ENCODE measurements at places on chromosomes 11 and 22.

- DNase-seq: no peak
These were observed 3.1 kb downstream of the AKIP1 start for GRCh38 chr11:8913961-8914660.

DNA sequence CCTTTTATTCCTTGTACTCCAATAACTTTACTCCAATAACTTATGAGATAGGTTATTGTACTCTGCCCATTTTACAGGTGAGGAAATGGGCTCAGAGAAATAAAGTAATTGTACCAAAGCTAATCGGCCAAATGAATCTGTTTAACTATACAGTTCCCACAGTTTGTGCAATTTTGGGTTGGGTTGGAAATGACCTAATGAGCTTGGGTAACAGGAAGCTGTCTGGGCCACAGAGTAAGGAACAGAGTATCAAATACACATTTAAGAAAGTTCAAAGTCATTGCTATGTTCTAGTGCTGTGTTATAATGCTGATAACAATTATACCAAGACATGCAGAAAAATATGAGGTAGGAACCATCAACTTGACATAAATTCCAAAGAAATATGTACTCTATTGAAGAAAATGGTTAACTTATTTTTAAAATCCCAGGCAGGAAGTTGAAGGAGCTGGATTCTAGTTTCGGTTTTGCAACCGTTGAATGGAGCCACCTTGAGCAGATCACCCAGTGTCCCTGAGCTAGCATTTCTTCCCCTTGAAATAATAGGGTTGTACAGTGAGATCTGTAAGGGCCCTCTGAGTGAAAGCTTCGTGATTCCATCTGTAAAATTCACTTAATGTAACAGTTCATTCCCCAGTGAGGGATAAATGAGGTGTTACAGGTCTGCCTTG, 360.9 kb upstream of the NARS2 start:
- DNase-seq: no peak

- no peak for DNase-seq
These were observed 7.9 kb downstream of the PPIL2 start for GRCh38 chr22:21673534-21674321.

DNA sequence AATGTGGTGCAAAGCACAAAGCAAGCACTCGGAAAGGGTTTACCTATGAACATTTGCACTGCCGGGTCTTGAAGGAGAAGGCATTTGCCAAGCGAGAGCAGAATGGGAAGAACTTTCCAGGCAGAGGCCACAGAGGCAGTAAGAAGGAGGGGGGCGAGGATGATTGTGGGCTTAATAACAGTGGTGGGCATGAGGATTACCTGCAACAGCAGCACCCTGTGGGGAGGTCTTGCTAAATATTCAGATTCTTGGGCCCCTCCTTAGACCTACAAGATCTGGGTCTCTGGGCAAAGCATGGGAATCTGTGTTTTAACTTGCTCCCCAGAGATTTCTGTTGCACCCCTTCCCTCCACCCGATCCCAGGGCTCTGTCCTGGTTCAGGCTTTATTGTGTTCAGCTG, 75.1 kb upstream of the ZBED5 start:
- no peak for DNase-seq

GRCh38 chr11:57779276-57779675, 17.7 kb downstream of the CTNND1 start:
- DNase-seq: no peak

- DNase-seq: no peak
These were observed 24.1 kb upstream of the CDC42EP2 start for GRCh38 chr11:65290448-65291165.

- no peak for DNase-seq
These were observed 1396.8 kb downstream of the LRRC4C start for GRCh38 chr11:40062616-40063015.

GRCh38 chr11:30254307-30255298, 23.8 kb downstream of the FSHB start:
- no peak for DNase-seq

- no peak for DNase-seq
These were observed 16.4 kb upstream of the TESMIN start for GRCh38 chr11:68767672-68768071.

- no peak for DNase-seq
These were observed 29.8 kb upstream of the EED start for GRCh38 chr11:86214710-86215109.

GRCh38 chr11:76637491-76638269, 32.9 kb downstream of the LRRC32 start:
- DNase-seq: no peak

DNA sequence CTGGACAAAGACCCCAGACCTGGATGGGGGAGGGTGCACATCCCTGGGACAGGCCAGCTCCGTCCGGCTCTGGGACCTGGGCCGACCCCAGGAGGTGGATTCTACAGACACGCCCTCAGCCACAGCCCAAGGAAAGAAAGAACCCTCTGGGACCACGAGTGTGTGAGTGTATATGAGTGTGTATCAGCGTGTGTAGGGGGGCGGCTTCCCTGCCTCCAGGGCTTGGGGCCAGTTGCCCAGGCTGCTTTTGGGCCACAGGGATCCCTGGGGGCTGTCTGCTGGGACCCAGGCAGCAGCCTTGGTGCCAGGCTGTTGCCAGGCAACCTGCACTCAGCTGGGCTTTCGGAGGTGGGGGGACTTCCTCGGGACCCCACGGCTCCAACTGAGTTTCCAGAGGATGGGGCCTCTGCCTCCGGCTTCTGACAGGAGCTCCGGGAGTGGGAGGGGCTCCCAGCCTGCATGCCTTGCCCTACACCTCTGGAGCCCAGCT, 8.9 kb downstream of the DUSP8 start:
- no peak for DNase-seq

- DNase-seq: no peak
These were observed 803.0 kb upstream of the FAT3 start for GRCh38 chr11:91421641-91422040.

GRCh38 chr11:78857688-78858087, 283.0 kb upstream of the NARS2 start:
- no peak for DNase-seq

GRCh38 chr11:130145311-130145812, 14.2 kb upstream of the ST14 start:
- no peak for DNase-seq

DNA sequence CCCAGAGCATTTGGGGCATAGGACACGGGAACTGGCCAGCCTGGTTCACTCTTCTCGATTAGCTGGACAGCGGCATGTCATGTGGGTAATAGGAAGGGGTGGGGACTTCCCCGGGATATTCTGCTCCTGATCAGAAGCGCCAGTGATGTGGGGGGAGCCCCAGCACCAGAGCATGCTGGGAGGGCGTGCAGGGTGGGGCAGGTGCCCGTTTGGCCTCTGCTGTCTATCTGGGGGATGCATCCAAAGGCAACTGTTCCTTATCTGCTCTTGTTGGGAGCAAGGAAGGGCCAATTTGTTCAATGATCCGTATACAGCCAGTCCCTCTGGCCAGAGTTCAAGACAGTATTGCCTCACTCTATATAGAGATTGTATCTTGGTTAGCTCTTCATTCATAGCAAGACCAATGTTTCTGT, 43.6 kb downstream of the PPARA start:
- no peak for DNase-seq

DNA sequence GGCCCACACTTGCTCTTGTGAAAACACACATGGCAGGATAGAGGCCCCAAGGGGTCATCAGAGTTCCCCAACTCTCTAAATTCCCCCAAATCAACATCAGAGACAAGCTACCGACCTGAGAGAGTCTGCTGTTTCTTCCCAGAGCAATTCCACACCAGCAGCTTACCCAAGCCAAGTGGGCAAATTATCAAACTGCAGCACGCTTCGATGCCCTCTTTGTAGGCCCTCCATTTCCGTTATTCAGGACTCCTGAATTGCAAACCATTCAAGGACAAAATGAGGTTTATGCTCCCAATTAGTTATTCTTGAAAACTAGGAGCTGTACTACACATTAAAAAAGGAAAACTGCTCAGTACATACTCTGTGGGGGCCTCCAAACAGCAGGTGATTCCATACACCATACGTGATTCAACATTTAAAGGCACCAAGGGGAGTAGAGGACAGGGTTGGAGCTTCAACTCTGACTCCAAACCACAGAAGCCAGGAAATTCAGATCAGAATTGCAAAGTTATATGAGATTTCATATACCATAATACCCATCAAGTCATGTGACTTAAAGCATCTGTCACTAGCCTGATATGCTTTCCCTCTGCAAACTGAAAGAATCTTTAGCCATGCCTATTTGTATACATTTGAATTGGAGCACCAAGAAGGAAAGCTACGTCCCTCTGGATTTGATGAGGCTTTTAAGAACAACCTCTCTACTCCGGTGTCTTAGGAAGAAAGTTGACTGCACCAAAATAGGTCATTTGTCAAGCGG, 234.8 kb downstream of the CADM1 start:
- DNase-seq: no peak

DNA sequence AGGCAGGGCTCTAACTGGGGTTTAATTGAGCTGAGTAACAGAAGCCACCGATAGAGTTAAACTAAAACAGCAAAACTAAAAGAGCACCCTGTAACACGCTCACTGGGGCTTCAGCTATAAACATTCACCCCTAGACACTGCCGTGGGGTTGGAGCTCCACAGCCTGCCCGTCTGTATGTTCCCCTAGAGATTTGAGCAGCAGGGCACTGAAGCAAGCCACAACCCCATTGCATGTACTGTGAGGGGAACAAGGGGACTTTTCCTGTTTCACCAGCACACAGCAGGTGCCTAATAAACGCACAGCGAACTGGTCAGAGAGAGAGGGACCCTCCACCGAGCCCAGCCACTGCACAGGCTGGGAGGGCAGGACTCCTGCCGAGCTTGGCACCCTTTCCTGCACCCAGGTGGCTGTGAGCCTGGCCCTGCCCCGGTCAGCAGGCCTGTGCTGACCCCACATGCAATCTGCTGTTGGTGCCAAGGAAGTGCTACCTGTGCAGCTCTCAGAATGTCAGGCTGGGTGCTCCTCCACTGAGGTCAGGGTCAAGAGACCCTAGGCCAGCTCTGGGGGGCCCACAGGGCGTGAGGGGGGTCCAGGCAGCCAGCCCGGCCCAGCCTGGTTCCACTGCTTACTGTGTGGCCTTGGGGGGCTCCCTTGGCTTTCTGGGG, 31.9 kb downstream of the RTN4R start:
- no peak for DNase-seq

DNA sequence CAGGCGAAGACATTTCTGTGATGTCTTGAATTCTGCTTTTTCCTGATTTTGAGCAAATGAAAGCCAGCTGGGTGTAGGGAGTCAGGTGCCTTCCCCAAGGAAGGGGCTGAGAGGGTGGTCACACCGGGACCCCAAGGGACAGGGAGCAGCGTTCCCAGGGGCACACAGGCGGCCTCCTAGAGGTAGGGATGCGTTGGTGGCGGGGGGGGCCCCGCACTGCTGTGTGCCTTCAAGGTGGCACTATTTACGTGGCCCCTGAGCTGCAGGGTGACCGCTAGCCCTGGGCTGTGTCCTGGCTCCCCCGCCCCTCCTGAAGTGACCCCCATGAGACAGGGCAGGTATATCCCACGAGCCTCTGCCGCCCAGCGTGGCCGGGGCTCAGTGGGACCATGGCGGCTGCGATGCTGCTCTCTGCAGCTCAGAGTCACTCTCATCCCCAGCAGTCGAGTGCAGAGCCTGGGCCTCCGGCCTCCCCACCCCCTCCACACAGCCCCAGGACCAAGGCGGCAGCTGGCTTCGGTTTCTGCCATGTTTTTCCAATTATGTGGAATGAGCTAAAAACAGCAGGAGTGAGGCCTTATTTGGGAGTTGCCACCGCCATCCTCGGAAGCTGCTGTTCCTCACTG, 60.9 kb downstream of the LRP5 start:
- DNase-seq: no peak

DNA sequence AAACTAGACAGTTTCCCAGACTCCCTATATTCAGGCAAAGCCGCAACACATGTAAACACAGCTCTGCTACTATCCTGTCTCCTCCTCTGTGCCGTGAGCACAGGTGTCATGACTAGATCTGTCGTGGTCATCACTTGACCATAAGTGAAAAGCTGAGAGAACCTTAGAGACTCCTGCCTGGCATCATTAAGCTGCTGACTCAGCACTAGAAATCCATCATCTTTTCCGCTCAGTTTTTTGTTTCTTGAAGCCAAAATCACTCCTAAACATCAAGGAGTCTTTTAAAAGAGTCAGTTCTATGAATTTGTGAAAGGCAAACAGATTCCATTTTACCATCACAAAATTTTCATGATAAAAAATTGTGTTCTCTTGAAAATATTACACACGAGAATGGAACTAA, 102.5 kb upstream of the TP53AIP1 start:
- no peak for DNase-seq

DNA sequence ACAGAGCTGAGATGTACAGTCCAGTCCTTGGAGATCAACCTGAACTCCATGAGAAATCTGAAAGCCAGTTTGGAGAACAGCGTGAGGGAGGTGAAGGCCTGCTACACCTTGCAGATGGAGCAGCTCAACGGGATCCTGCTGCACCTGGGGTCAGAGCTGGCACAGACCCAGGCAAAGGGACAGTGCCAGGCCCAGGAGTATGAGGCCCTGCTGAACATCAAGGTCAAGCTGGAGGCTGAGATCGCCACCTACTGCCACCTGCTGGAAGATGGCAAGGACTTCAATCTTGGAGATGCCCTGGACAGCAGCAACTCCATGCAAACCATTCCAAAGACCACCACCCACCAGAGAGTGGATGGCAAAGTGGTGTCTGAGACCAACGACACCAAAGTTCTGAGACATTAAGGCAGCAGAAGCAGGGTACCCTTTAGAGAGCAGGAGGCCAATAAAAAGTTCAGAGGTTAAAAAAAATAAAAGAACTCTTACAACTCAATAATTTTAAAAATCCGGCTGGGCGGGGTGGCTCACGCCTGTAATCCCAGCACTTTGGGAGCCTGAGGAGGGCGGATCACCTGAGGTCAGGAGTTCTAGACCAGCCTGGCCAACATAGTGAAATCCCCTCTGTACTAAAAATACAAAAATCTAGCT, 69.9 kb upstream of the RTL6 start:
- DNase-seq: no peak

GRCh38 chr11:16632295-16633200, 105.9 kb upstream of the C11orf58 start:
- DNase-seq: no peak

DNA sequence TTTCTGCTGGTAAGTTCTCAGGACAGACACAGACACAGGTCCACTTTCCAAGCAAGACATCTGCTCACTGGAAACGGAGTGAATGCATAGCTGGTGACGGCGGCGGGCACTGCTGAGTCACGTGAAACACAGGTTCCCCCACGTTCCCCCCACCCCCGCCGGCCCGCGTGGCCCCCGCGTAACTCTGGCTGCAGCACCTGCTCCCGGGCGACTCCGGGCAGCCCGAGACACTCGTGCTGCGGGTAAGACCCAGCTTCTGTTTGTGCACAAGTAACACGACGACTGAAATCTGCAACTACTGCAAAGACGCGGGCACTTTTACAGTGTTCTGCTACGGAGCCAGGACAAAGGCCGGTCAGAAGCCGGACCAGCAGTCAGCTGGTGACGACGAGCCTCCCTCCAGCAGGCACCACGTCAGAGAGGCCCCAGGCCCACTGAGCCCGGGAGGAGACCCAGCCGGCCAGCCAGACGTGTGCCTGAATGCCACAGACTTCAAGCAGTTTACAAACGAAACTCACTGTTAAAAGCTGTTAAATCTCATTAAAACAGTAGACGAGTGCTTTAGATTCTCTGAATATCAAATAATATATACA, 12.9 kb upstream of the ARFGAP3 start:
- DNase-seq: no peak

GRCh38 chr22:46029036-46029435, 52.1 kb upstream of the WNT7B start:
- no peak for DNase-seq

All from keratinocyte (primary cell).